Activated naive CD4-positive, alpha-beta T cell treated with anti-CD3 and anti-CD28 coated beads for 36 hours (primary cell): ENCODE measurements at places on chromosomes 2 and 18. TPM values are rescaled to one million over a fixed set of nuclear protein-coding genes. Genes with fewer than 3 reads are reported as not detected.

- no peaks in the 10 kb centered on the region for H3K4me1 ChIP-seq
- no peaks in the 10 kb centered on the region for H3K36me3 ChIP-seq
- no peak overlapping the region for H3K4me3 ChIP-seq
- no peak overlapping the region for H3K27ac ChIP-seq
- H3K27me3 ChIP-seq: no peaks in the 10 kb centered on the region
Observed at GRCh38 chr2:145849466-145849865, 1329.5 kb upstream of the ZEB2 start.

DNA sequence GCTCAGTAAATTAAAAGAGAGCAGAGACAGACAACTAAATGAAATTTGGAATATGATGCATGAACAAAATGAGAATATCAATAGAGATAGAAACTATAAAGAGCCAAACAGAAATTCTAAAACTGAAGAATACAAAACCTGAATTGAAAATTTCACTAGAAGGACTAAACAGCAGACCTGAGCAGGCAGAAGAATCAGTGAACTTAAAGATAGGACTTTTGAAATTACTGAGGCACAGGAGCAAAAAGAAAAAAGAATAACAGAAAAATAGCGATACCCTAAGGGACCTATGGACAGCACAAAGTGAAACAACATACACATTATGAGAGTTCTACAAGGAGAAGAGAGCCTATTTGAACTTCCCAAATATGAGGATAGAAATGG, 41.6 kb downstream of the UNC50 start:
- H3K27me3 ChIP-seq: no peaks in the 10 kb centered on the region
- H3K27ac ChIP-seq: peak overlapping the region; percentile 83
- H3K36me3 ChIP-seq: peaks cover 40% of the 10 kb centered on the region
- H3K4me3 ChIP-seq: no peak overlapping the region

GRCh38 chr2:100888601-100889000, 68.7 kb downstream of the NPAS2 start:
- no peaks in the 10 kb centered on the region for H3K36me3 ChIP-seq
- no peak for DNase-seq
- no peaks in the 10 kb centered on the region for H3K27me3 ChIP-seq
- no peak overlapping the region for H3K27ac ChIP-seq
- peaks cover 6% of the 10 kb centered on the region for H3K4me1 ChIP-seq

DNA sequence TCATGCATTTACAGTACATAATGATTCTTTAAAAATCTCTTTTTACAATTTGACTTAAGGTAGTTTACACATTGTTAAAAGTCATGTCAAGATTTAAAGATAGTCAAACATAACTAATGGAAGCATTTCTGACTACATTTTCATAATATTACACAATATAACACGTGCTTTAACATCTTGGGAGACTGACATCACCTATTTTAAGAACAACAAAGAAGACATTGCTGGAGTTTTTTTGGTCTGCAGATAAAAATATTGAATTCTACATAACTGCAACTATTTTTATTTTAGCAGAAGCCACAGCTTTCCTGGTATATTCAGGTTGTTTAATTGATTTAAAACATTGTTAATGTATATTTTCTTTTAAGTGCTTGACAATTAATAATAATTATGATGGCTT, 65.7 kb downstream of the UBR3 start:
- DNase-seq: no peak
- H3K27me3 ChIP-seq: no peaks in the 10 kb centered on the region

DNA sequence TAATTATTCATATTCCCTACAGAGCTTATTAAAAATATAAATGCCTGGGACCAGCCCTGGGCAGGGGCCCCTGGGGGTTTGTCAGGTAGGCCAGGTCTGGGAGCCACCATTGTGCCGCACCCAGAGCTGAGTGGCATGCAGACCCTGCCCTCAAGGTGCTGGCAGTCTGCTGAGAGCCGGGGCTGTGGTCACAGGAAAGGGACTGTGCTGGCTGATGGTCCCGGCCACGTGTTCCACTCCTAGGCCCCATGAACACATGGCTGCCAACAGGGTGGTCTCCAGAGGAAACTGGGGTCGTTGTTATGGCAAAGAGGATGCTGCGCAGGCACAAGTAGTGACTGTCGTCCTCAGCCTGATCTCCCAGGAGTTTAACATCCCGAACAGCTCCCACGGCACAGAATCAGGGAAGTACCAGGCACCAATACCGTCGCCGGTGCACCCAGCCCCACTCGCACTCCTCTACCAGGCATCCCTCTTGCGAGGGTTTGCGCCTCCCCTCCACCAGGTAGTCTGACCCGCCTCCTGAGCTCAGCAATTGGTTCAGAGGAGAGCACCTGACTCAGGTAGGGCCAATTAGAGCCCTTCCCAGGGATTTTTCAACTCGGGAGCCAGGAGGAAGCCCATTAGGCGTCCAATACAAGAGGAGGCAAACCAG, 39.2 kb upstream of the BIN1 start:
- no peaks in the 10 kb centered on the region for H3K27me3 ChIP-seq
- H3K4me3 ChIP-seq: no peak overlapping the region
- H3K27ac ChIP-seq: no peak overlapping the region
- no peaks in the 10 kb centered on the region for H3K4me1 ChIP-seq

- DNase-seq: no peak
- no peaks in the 10 kb centered on the region for H3K36me3 ChIP-seq
- H3K27me3 ChIP-seq: peaks cover 9% of the 10 kb centered on the region
- peaks cover 11% of the 10 kb centered on the region for H3K4me1 ChIP-seq
- no peak overlapping the region for H3K27ac ChIP-seq
Observed at GRCh38 chr2:235041221-235041917, 89.6 kb downstream of the SH3BP4 start.

DNA sequence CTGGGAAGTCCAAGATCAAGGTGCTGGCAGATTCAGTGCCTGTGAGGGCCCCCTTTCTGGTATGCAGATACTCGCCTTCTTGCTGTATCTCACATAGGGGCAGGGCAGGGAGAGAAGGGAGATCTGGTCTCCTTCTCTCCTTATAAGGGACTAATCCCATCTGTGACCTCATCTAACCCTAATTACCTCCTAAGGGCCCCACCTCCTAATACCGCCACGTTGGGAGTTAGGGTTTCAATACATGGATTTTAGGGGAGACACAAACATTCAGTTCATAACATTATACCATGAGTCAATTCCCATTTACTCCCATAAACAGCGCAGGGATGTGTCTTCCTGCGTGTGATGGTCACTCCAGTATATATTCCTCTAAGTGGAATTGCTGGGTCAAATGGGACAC, 73.8 kb upstream of the TXNDC2 start:
- H3K27me3 ChIP-seq: peaks cover 2% of the 10 kb centered on the region
- no peak overlapping the region for H3K27ac ChIP-seq
- no peaks in the 10 kb centered on the region for H3K4me1 ChIP-seq
- no peaks in the 10 kb centered on the region for H3K36me3 ChIP-seq
- no peak for DNase-seq

GRCh38 chr2:119158563-119159347, at the start of gene C1QL2:
Gene C1QL2 (minus strand): TSS chr2:119158751. CDS start chr2:119158269, 482 bp downstream.
- H3K27me3 ChIP-seq: peaks cover 39% of the 10 kb centered on the region
- no peak within 1 kb of the TSS for H3K4me3 ChIP-seq
- H3K4me1 ChIP-seq: no peaks in the 10 kb centered on the region
- DNase-seq: no peak

GRCh38 chr2:199329466-199329865, 128.3 kb downstream of the SATB2 start:
- H3K4me3 ChIP-seq: no peak overlapping the region
- H3K27ac ChIP-seq: no peak overlapping the region
- H3K36me3 ChIP-seq: no peaks in the 10 kb centered on the region
- H3K27me3 ChIP-seq: peaks cover 5% of the 10 kb centered on the region

DNA sequence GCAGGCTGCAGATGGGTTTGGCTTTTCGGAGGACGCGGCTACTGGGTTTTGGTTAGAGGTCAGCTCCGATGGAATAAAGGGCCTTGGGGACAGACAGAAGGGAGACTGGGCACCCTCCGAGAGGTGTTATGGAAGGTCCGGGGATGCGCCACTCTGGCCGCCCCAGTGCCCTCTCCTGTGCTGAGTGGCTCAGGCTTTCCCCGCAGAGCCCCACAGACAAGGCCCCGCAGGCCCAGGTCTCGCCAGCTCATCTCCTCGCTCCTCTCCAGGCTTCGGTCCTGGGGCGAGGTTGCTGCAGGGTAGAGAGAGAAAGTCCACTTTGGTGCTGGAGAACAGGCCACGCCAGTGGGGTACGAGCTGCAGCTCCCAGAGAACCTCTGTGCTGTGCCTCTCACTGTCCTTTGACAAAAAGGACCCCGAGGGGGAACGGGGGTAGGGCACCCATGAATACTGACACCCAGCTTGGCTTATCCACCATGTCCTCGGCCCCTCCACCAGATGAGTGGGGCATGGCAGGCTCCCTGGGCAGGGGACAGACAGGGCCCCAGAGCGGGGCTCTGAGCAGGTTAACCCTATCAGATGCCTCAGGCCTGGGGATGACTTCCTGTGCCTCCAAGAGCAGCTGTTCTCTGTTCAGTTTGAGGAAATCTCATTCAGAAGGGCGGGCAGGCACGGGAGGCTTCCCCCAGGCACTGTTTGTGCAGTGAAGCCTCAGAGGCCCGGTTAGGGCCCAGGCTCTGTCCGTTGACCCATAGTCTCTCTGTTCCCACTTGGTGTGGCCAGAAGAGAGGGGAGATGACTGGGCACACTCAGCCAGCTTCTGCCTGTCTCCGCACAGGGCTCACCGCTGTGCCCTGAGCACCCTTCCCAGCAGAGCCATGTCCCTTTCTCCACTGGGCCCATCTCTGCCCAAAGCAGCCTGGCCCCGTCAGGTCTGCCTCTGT, 15.7 kb upstream of the CNNM3 start:
- no peaks in the 10 kb centered on the region for H3K36me3 ChIP-seq
- no peaks in the 10 kb centered on the region for H3K27me3 ChIP-seq
- H3K4me3 ChIP-seq: no peak overlapping the region
- no peak for DNase-seq
- no peaks in the 10 kb centered on the region for H3K4me1 ChIP-seq

GRCh38 chr2:63301481-63301880, 250.9 kb downstream of the OTX1 start:
- H3K4me1 ChIP-seq: no peaks in the 10 kb centered on the region
- peak; percentile 9 for DNase-seq
- no peak overlapping the region for H3K4me3 ChIP-seq

GRCh38 chr2:240522406-240522805, 35.4 kb downstream of the ANKMY1 start:
- peaks cover 52% of the 10 kb centered on the region for H3K36me3 ChIP-seq
- H3K27me3 ChIP-seq: no peaks in the 10 kb centered on the region
- no peak overlapping the region for H3K4me3 ChIP-seq
- no peak for DNase-seq
- H3K27ac ChIP-seq: no peak overlapping the region

GRCh38 chr2:39954346-39954745, 175.3 kb upstream of the THUMPD2 start:
- peak overlapping the region; percentile 86 for H3K27ac ChIP-seq
- H3K36me3 ChIP-seq: no peaks in the 10 kb centered on the region
- DNase-seq: no peak
- H3K4me1 ChIP-seq: peaks cover 19% of the 10 kb centered on the region
- no peak overlapping the region for H3K4me3 ChIP-seq

DNA sequence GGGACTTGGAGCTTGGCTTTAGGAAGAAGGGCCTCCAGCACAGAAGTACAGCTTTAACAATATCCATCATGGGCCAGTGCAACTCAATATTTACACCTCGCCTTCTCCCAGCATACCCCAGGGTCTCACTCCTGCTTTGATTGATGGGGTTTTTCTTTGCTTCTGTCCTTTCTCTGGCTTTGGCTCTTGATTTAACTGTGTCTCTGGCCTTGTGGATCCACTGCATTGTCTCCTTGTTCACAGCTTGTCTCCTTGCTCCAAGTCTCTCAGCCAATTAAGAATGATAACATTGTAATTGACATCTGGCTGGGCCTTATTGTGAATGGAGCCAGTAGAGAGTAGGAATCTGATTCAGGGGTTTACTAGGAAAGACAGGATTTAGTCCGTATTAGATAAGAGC, 1019.5 kb downstream of the TMEM182 start:
- no peak overlapping the region for H3K4me3 ChIP-seq
- no peak for DNase-seq
- H3K36me3 ChIP-seq: no peaks in the 10 kb centered on the region
- no peaks in the 10 kb centered on the region for H3K27me3 ChIP-seq
- H3K4me1 ChIP-seq: no peaks in the 10 kb centered on the region

DNA sequence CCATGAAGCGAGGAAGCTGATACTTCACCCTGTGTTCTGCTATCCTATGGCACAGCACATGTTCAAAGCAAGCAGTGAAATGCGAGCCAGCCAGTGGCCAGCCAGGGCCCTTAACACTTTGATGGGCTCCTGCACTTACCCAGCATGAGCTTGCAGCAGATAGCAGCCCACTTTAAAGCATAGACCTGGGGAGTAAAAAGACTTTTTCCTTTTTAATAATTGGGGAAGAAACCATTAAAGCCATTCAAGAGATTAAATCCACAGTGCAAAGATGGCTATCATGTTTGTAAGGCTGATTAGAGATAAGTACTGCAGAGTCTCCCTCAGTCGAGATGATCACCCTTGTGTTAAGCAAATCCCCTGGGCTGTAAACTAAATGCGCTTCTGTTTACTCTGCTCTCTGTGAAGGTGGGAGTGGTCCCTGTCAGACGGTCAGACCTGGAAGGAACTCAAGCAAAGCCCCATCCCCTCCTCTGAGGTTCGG, 15.7 kb downstream of the CCBE1 start:
- H3K4me3 ChIP-seq: no peak overlapping the region
- no peak overlapping the region for H3K27ac ChIP-seq
- H3K27me3 ChIP-seq: peaks cover 2% of the 10 kb centered on the region
- no peak for DNase-seq
- H3K36me3 ChIP-seq: no peaks in the 10 kb centered on the region

- no peak overlapping the region for H3K27ac ChIP-seq
- DNase-seq: no peak
- peaks cover 31% of the 10 kb centered on the region for H3K4me1 ChIP-seq
- H3K27me3 ChIP-seq: no peaks in the 10 kb centered on the region
- H3K4me3 ChIP-seq: no peak overlapping the region
- no peaks in the 10 kb centered on the region for H3K36me3 ChIP-seq
Observed at GRCh38 chr2:203685081-203685621, 21.3 kb upstream of the CD28 start.

The TET3 gene
- 15.2 TPM for total RNA-seq

The TRABD2A gene
- total RNA-seq: 40.4 TPM

The ADCYAP1 gene
- total RNA-seq: not detected

The BCL2L11 gene
- 12.8 TPM for total RNA-seq

The HES6 gene
- 3.1 TPM for total RNA-seq

The RNF25 gene
- total RNA-seq: 10.4 TPM

The LYG2 gene
- total RNA-seq: not detected

The VAPA gene
- 150 TPM for total RNA-seq

The LRRTM4 gene
- total RNA-seq: not detected

The DSC3 gene
- not detected for total RNA-seq

The EFR3B gene
- total RNA-seq: 0.42 TPM

The CD28 gene
- total RNA-seq: 167 TPM

The MYO7B gene
- total RNA-seq: 0.41 TPM
